ENCODE measurements at places on chromosomes 6 and 20.

- DNase-seq = no peak
Measured at GRCh38 chr6:3553254-3553653, 96.4 kb upstream of the SLC22A23 start.

GRCh38 chr20:64111841-64112641, 4.7 kb upstream of the NPBWR2 start:
- DNase-seq = no peak

GRCh38 chr20:23503649-23504048, 12.7 kb downstream of the CST8 start:
- no peak for DNase-seq

GRCh38 chr6:163243083-163243482, 171.4 kb upstream of the QKI start:
- no peak for DNase-seq

- no peak for DNase-seq
Measured at GRCh38 chr6:33828764-33829731, 25.2 kb upstream of the MLN start.

DNA sequence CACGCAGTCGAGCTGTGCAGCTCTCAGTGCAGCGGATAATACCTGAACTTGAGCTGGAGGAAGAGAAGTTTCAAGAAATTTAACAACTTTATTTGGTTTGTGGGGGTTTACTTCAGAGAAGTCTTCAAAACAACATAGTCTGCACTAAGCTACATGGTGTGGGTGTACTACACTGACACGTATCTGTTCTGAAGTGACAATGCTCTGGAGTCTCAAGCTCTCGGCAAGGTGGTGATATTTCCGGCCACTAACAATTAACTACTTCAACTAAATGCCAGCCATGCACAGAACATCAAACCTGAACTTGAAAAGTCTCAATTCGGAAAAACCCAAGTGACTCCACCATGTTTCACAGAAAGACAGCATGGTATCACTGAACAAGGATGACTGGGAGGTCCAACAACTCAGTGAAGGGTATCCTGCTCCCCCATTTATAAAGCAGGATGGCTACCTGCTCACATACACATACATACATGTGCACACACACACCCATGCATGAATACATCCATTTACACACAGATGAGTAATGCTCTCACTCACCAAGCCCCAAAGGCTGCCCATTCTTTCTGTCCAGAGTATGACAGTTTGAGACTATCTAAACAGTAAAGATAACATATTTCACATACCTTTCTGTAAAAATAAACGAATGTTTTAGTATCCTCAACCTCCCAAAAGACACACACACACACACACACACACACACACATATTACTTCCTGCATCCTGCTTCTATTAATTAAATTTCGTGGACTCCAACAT, 15.4 kb upstream of the ANKRD60 start:
- no peak for DNase-seq

DNA sequence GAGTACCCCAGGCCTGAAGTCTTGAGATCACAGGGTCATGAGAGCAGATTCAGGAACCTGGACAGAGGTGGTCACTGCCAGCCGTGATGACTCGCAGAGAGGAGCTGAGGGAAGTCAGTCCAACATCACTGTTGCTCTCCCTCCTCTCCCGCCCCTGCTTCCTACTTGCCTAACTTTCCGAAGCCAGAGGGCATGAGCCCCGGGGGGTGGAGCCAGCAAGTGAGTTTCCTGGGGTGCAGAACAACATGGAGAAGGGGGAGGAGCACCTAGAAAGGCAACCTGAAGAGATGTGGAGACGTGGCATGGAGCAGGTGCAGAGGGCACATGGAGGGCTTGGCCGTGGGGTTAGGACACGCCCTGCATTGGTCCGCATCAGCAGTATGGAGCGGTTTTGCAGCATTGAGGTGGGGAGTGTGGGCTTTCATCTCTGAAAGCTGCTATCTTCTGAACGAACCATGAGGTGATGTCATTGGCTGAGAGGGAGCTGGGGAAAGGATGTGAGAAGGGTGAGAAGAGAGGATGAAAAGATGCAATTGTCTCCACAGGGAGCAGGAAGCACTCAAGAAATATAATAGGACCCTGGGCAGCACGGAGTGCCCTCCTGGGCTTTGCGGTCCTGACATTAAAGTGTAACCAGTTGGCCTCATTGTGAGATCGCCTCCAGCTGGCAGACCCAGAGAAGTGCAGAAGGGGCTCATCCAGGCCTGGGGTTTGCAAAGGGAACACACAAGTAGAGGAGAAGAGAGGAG, 25.0 kb downstream of the GDAP1L1 start:
- DNase-seq = no peak

DNA sequence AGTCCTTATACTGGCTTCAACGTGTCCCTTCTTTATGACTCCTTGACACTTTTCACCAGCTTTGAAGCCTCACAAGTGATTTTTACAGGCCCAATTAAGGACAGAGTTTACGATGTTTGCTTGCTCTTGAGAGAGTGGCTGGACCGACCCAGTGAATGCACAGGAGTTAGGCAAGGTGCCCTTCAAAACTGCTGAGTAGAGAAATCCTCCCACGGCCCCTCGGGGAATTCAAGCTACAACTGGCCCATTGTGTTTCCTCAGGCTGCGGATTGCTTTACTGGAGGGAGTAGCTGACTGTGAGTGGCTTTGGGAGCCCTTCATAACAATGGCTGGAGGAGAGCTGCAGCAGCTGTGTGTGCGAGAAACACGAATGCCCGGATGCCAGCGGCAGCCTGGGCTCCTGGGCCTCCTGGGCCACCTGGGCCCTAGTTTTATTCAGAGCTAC, 50.0 kb downstream of the SGK1 start:
- no peak for DNase-seq

DNA sequence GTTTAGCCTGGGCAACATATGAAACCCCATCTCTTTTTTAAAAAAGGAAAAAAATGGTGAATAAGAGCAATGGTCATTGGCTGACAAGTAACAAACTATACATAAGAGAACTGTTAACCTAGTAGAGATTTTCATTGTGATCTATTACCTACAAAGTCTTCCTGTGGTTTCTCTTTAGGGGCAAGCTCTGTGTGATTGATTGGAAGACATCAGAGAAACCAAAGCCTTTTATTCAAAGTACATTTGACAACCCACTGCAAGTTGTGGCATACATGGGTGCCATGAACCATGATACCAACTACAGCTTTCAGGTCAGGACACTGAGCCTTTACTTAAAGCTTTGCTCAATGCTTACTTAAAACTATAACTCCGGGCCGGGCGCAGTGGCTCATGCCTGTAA, 19.2 kb downstream of the MGME1 start:
- DNase-seq = no peak

- DNase-seq = no peak
Measured at GRCh38 chr6:41190791-41191190, 10.2 kb downstream of the TREML2 start.

- DNase-seq = no peak
Measured at GRCh38 chr6:135994857-135995544, 143.5 kb downstream of the PDE7B start.

GRCh38 chr6:119077643-119078375, 655 bp downstream of the FAM184A start:
- DNase-seq = peak; percentile 36

- DNase-seq = no peak
Measured at GRCh38 chr6:155580904-155581303, 125.3 kb upstream of the NOX3 start.

GRCh38 chr6:20948556-20948955, 414.3 kb downstream of the CDKAL1 start:
- no peak for DNase-seq

GRCh38 chr6:163355426-163355991, 59.0 kb upstream of the QKI start:
- no peak for DNase-seq

- DNase-seq = no peak
Measured at GRCh38 chr6:110728501-110728900, 86.8 kb downstream of the CDK19 start.

DNA sequence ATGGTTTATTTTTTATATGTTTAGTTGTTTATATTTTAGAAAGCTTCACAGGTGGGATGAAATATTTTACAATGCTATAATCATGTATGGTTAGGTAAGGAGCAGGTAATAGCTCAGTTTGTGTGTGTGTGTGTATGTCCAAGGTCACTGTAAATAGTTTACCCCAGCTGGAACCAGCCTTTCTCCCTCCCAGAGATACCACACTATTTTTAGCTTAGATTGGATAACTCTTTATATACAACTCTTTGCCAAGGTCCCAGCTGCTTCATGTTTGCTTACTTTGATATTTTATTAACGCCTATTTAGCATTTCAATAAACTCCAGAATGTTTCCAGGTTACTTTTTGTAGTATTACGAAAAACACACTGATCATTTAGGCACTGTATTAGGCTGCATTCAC, 1.8 kb upstream of the PEX7 start:
- no peak for DNase-seq

Measured in GM13976 (cell line).